ENCODE measurements at places on chromosomes 12 and 14. TPM values are rescaled to one million over a fixed set of nuclear protein-coding genes. Genes with fewer than 3 reads are reported as not detected.
A peak's percentile ranks its signal among the peaks of the same experiment; 100 is the strongest.

GRCh38 chr14:98203421-98203820 is 1068.6 kb downstream of the BCL11B start:
- H3K4me1 ChIP-seq: no peaks in the 10 kb centered on the region
- DNase-seq: no peak
- H3K4me3 ChIP-seq: no peak overlapping the region
- no peaks in the 10 kb centered on the region for H3K27me3 ChIP-seq

GRCh38 chr12:21615431-21615830 is 10.8 kb upstream of the GYS2 start:
- H3K36me3 ChIP-seq: no peaks in the 10 kb centered on the region
- H3K27ac ChIP-seq: no peak overlapping the region
- no peak overlapping the region for H3K4me3 ChIP-seq
- H3K4me1 ChIP-seq: peaks cover 22% of the 10 kb centered on the region
- no peaks in the 10 kb centered on the region for H3K27me3 ChIP-seq
- DNase-seq: no peak

DNA sequence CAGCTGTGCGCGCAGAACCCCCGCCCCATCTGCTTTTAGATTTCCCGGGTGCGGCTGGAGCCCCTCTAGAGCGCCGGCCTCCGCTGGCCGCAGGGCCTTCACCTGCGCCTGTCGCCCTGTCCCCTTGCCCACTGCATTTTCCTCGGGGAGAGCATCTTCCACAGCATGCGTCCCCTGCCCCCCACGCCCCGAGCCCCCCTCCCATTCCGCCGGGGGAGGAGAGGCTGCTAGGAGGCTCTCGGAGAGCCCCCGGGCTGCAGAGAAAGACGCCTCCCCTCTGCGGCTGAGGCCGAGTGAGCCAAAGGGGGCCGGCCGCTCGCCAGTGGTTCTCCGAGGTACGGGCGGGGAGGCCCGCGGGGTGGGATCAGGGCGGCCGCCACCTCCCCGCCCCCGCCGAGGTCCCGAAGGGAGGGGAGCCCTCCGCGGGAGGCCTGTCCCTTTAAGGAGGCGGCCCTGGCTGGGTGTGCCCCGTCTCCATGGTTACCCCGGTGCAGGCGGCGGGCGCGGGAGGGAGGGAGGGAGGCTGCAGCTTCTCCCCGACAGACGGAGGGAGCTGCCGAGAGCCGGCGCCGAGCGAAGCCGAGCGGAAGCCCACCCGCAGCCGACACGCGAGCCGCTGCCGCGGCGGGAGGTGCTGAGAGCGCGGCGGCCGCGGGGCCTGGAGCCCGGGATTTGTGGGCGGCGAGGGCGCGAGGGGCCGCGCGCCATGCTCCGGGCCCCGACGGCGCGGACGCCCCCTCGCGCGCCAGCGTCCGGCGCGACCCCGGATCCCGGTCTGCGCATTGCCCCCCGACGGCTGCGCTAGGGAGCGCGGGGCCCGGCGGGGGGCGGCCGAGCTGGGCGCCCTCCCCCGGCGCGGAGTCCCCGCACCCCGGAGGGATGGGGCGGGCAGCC is at the start of gene KCNH3:
KCNH3 (plus strand) TSS at position 521 of the 894 bp plus-strand sequence. CDS start 387 bp downstream, outside the sequence.
- H3K4me1 ChIP-seq: peaks cover 15% of the 10 kb centered on the region
- peak; percentile 71 for DNase-seq

DNA sequence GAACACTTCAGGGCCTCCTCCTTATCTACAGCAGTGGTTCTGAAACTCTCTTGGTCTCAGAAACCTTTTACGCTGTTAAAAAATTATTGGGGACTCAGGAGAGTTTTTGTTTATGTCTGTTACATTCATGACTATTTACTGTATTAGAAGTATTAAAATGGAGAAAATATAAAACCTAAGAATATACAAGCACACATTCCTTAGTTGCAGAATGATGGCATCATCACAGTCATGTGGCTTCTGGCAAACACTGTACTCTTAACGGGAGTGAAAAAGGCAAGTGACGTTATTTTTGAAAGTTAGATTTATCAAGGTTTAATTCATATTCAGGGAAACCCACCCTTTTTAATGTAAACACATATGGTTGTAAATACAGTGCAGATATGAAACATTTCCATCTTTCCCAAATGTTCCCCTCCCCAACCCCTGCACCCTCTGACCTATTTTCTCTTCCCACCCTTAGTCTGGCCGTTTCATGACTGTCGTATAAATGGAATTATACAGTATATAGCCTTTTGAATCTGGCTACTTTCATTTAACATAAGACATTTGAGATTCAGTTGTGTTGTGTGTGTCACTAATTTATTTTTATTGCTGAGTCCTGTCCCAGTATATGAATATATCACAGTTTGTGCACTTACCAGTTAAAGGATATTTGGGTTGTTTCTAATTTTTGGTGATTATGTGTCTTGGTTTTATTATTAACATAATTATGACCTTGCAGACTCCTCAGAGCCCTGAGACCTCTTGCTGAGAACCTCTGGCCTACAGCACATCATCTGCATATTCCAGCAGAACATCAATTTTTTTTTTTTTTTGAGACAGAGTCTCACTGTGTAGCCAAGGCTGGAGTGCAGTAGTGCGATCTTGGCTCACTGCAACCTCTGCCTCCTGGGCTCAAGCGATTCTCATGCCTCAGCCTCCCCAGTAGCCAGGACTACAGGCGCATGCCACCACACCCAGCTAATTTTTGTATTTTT is 457.0 kb downstream of the PCNX1 start:
- peaks cover 31% of the 10 kb centered on the region for H3K4me1 ChIP-seq
- H3K4me3 ChIP-seq: peak overlapping the region; percentile 18
- H3K27ac ChIP-seq: peak overlapping the region; percentile 80
- H3K27me3 ChIP-seq: no peaks in the 10 kb centered on the region
- DNase-seq: no peak

Gene KRT75
- total RNA-seq: not detected
